ENCODE measurements at places on chromosomes 3 and 15.

DNA sequence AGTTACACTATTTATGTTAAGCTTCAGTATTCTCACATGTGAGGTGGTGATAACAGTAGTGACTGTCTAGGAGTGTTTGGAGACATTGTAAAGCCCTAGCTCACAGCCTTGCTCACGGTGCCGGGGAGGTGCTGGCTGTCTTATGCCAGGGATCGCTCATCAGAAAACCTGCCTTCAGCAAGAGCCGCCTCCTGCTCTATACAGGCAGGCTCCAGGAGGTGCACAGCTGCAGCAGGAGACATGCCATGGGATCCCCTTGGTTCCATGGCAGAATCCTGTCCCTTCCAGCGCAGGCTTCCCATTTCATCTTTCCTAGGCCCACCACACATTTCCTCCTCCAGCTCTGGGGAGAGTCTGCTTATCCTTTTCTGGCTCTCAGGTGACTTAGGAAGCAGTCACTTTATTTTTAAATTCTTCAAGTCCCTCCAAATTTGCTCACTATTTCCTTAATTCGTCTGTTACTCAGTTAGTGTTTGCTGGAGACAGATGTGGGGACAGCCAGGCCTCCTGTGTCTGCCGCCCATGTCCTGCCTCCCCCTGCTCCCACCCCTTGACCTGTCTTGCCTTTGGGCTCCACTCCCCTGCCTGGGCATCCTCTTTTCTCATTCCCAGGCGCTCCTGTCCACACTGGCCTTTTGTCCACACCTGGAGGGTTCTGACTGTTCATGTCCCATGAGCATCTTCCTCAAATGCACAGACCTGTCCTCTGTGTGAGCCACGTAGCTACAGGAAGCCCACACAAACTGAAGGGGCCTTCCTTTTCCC is 31.7 kb downstream of the SLCO2A1 start:
- no peak for DNase-seq

DNA sequence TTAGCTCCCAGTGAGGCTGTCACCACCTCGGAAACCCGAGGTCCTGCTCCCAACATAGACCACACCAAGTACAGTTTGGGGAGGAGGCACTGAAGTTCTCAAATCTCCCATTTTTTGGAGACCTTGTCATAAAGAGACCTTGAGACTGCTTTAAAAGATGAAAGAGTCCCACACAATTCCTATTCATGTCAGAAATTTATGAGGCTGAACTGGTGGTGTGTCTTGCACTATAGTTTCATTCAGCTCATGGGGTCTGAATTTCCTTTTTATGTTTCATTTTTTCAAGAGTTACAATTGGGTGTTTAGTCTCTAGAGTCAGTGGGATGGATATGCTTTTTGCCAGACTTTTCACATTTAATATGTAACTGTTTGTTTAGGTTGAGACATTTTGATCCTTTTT is 318.1 kb upstream of the LRRFIP2 start:
- no peak for DNase-seq

DNA sequence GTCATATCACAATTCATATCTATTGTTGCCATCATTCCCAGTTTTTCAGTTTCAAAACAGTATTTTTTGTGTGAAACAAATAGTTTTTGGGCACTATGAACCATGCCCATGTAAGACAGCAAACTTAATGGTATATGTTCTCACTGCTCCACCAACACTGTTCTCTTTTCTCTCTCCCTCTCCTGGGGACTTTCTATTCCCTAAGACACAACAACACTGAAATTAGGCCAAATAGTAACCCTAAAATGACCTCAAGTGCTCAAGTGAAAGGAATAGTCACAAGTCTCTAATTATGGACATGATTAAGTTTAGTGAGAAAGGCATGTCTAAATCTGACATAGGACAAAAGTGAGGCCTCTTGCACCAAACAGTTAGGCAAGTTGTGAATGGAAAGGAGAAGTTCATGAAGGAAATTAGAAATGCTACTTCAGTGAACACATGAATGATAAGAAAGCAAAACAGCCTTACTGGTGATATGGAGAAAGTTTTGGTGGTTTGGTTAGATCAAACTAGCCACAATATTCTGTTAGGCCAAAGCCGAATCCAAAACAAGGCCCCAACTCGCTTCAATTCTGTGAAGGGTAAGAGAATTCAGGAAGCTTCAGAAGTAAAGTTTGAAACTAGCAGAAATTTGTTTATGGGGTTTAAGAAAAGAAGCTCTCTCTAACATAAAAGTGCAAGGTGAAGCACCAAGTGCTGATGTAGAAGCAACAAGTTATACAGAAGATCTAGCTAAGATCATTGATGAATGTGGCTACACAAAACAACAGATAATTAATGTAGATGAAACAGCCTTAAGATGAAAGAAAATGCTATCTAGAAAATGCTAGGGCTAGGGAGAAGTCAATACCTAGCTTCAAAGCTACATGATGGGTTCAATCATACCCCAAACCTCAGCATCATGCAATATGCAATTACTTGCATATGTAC is 104.2 kb downstream of the CBLB start:
- no peak for DNase-seq

DNA sequence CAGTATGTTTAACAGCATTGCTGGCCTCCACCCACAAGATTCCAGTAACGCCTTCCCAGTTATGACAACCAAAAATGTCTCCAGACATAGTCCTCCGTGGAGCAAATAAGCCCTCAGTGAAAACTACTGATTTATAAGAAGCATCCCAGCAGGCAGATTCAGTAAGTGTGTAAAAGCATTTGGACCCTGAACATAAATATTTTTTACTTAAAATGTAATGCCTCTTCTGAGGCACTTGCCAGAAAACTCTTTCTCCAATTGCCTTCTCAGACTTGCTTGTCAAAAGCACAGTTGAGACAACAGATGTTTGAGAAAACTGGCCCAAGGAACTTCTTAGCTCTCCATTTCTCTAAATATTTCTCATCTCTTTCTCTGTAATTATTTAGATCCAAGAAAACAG is 31.8 kb upstream of the DCLK3 start:
- no peak for DNase-seq

- DNase-seq, result no peak
Measured at GRCh38 chr3:153400641-153401040, 238.6 kb downstream of the RAP2B start.

DNA sequence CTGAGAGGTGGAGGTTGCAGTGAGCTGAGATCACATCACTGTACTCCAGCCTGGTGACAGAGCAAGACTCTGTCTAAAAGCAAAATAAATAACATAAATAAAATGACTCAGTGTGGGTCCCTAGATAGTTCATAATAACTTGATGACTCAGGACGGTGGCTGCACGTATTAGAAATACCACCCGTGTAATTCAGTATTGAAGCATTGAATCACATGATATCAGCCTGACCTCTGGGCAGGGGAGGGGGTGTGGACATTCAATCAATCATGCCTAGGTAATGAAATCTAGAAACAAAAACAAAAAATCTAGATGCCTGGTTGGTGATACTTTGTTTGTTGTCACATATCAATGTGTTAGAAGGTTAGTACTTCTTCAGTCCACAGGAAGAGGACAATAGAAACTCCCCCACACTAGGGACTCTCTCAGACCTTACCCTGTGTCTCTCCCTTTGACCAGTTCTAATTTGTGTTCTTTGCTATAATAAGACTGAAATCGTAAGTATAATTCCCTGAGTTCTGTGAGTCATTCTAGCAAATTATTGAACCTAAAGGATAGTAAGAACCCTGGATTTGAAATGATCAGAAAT is 177.3 kb downstream of the GAP43 start:
- no peak for DNase-seq

GRCh38 chr3:194315088-194315964 is 35.8 kb downstream of the CPN2 start:
- no peak for DNase-seq

DNA sequence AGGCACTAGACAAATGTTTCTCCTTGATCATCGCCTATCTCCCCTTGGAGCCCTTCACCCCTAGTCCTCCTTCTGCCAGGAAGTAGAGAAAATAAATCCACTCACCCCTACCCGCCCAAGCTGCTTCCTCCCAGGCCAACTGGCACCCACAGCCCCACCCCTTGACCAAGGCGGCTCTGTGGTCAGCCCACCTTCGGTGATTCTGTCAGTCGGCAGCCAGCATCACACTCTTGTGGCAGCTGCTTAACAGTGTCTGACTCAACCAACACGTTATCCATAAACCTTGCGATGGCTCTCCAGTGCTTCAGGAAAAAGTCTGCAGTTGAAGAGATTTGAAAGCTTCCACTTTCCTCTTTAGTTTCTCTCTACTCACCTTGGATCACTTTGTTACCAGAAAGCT is 7.6 kb downstream of the SHF start:
- no peak for DNase-seq

DNA sequence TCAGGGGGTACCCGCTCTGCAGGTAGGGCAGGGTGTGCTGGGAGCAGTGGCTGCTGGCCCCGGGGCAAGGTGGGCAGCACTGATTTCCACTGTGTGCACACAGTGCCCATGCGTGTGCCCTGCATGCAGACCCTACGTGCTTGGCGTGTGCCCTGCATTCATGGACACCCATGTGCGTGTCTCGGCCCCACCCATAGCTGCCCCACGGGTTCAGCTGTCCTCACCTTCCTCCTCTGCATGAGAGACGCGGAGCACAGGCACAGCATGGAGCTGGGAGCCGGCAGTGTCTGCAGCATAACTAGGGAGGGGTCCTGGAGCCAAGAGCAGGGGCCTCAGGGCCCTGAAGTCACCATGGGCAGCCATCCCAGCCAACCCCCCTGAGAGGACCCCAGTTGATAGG is 1.6 kb upstream of the UCN2 start:
- DNase-seq, result no peak

- no peak for DNase-seq
Measured at GRCh38 chr15:39549912-39550311, 31.0 kb upstream of the THBS1 start.

- no peak for DNase-seq
Measured at GRCh38 chr3:113533534-113533892, 1.2 kb downstream of the SIDT1 start.

DNA sequence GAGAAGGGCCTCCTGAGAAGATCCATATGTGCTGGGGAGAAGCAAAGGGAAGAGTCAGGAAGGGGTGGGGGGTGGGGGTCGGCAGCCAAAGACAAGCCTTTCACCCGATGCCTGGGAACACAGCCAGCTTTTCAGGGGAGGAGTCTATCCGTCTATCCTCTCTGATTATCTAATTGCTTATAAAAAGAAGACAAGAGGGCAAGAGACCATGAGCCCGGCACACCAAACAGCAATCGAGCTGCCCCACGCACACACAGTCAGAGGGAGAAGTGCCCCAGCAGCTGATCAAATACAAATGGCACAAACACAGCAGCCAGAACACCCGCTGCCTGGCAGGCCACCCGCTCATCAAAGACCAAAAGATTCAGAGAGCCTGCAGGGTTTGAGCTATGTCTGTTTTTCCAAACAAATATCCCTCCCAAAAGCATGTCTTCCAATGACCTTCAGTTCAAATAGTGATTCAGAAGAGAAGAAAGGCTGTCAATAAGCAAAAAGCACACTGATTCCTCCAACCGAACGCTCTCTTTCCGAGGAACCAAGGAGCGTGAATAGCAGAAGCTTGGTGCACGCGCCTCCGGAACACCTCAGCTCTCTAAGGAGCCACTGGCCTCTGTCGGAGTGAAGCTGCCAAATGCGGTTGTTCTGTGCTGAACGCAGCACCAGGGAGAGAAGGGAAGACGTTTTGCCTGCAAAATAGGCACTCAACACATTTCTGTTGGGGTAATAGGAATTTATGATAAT is 419.2 kb downstream of the OCA2 start:
- DNase-seq, result no peak

Measured in thoracic aorta (tissue), 2 donors.